ENCODE measurements at places on chromosomes 7 and 10.

GRCh38 chr7:37068038-37068437 is 343.7 kb upstream of the AOAH start:
- no peak for DNase-seq

GRCh38 chr7:92653136-92653535 is 62.9 kb upstream of the FAM133B start:
- DNase-seq: no peak

- DNase-seq: peak; percentile 26
Measured at GRCh38 chr10:132684164-132684891, 101.6 kb downstream of the NKX6-2 start.

DNA sequence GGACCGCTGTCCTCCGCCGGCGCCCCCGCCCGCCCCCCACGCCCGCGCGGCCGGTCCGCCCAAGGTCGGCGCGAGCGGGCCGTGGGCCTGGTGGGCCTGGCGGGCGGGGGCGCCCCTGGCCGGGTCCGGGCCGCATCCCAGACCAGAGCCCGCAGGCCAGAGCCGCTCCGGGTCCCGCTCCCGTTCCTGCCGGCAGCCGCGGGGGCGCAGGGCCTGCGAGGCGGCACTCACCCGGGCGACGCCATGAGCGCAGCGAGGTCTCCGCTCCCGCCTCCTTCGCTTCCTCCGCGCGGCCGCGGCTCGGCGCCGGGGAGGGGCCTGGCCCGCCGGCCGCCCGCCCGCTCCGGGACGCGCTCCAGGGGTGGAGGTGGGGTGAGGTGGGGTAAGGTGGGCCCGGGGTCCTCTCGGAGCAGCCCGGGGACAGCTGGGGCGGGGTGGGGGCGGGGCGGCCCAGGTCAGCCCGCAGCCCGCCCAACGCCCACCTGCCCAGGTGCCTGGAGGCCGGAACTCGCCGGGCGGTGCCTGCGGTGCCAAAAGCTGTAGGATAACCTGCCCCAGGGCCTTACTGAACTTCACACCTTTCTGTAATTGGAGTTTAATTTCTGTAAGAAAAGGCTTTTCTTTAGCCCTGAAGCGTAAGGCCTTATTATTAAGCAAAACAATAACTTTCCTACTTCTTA is at the start of gene URGCP:
URGCP (minus strand) TSS at position 266 of the 680 bp plus-strand sequence; CDS start at position 245, 21 bp downstream.
- DNase-seq: peak; percentile 41

DNA sequence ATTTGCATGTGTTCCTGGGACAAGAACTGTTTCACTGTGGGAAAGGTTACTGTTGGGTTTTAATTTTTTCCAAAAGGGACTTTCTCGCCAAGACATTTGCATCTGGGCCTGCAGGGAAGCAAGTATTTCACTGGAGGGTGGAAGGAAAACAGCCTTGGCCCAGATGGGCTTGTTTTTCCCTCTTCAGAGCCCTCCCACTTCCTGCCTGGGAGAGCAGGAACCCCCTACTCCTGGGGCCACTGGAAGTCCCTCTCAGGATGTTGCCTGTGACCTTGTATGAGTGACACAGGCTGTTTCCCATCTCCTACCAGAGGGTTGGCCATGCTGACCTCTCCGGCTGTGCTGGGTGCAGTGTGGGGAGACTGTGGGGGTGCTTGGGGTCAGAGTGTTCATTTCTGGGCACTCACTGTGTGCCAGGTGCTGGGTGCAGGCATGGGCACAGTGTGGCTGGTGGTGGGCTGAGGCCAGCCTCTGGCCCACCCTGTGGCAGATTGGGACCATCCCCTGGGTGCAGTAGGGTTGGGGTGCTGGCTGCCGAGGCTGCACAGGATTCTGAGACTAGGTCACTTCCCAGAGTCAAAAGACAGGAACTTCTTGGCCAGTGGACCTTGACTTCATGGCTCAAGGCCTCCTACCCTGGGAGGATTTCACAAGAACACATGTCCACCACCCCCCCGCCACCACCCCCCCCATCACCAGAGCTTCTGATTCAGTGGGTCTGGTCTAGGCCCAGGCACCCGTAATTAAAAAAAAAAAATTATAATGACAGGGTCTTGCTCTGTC is 10.2 kb downstream of the TSPAN15 start:
- no peak for DNase-seq

DNA sequence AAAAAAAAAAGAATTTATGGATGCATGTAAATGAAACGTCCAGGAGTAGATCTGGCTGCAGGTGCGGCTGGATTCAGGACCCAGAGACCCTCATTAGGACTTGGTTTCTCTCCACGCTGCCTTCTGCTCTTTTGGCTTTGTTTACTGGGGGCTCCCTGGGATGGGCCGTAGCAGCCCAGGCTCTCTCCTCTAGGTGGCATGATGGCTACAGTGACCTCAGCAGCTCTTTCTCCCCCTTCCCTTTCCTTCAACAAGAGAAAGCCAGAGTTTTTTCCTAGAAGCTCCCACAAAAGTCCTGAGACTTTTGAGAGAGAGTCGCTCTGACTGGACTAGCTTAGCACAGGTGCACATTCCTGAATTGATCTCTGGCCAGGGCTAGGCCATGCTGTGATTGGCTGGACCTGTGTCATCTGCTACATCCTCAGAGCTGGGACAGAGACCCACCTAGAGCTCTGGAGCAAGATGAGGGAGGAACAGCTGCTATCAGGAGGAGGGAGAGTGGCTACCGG is 67.8 kb upstream of the PDCD4 start:
- peak; percentile 40 for DNase-seq

DNA sequence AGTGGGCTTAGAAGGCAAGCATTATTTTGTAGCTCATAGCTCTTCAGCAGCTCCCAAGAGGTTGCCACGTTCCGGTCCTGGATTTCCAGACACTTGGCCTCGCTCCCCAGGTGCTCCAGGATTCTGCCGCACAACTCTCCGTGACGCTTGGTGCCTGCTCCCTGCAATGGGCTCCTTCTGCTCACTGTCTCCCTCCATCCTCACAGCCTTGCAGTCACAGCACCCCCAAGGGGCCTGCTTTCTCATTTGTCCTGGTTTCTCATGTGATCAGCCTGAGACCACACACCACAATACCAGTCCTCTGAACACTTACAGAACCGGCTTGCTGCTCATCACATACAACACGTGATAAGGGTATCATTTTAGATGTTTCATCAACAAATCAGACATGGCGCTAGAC is 9.8 kb downstream of the IGFBP3 start:
- DNase-seq: no peak
